ENCODE measurements at places on chromosomes 4 and X.

DNA sequence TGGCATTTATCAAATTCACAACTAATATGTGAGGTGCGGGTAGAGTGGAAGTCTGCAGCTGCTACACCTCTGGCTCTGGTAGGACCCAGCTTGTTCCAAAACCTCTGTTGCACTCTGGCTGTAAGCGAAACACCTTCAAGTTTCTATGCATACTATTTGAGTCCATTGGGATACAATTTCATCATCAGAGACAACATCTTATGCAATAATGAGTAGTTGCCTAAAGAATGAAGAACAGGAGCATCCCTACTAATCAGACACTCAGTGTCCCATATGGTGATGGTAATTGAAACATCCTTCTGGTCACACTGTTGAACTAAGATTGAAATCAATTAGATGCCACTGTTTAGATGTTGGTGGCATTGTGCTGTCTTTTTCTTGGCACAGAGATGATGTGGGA, 178.4 kb downstream of the MGST2 start:
- no peak for DNase-seq

- DNase-seq: no peak
Measured at GRCh38 chrX:16725072-16725471, 5.7 kb downstream of the SYAP1 start.

DNA sequence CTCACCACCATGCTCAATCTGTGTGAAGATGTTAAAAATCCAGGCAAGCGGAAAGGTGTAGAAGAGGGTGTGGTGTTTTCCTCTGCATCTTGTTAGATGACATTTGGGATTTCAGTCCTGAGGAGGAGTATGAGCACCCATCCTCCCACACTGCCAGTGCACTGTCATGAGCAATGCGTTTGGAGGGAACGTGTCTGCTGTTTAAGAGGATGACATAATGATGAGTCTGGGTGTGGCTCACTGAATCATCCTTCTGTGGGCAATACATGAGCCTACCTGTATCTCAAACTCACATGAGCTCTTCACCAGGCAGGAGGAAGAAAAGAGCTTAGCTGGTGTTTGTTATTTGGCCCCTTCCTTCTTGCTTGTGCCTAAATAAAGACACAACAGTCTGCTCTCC, 67.9 kb upstream of the ARX start:
- no peak for DNase-seq

DNA sequence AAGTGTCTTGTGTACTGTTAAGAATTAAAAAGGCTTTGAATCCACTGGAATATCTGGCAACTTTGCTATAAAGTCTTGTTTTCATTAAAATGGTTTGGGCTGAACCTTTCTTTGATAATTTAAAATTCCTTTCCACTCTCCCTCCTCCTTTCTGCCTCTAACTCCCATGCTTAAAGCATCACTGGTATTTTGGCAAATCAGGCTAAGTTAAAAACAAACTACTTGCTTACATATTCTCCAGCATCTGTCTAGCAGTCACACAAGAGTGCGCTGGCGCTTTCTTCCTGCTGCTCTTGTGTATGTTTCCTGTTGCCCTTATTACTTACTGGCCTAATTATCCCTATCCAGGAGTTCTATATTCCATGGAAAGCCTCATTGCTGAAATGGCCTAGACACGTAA, 136.6 kb downstream of the VEGFC start:
- DNase-seq: no peak

GRCh38 chr4:173264684-173265185, 69.4 kb downstream of the HMGB2 start:
- no peak for DNase-seq

DNA sequence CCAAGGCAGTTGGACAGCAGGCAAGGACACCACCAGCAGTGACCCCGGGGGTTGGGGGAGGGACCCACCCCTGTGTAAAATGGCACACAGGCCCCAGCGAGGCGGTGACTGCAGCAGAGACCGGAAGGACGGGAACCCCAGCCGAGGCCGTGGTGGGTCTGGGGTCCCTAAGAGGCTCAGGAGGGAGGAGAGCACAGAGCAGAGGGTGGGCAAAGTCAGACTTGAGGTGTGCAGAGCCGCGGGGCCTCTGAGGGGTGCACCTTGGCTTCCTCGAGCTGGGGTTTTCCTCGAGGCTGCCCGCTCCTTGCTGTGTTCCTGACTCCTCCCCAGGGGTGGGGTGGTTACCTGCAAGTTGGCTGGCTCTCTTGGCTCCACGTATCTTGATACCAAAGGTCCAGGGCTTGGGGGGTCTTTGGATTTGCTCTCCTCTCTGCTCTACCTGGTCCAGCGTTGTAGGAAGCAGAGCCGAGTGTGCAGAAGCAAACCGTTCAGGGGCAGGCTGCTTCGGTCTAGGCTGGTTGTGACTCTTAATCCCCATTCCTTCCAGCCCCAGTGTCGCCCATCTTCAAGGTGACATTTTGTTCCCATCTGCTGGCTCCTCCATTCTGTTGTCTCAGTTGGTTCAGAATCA, 37.9 kb upstream of the SORCS2 start:
- DNase-seq: no peak

- DNase-seq: no peak
Measured at GRCh38 chr4:108142870-108143269, 25.9 kb downstream of the LEF1 start.

- DNase-seq: no peak
Measured at GRCh38 chr4:113978561-113979147, 793 bp downstream of the ARSJ start.

- no peak for DNase-seq
Measured at GRCh38 chr4:15213302-15213970, 211.2 kb downstream of the CPEB2 start.

DNA sequence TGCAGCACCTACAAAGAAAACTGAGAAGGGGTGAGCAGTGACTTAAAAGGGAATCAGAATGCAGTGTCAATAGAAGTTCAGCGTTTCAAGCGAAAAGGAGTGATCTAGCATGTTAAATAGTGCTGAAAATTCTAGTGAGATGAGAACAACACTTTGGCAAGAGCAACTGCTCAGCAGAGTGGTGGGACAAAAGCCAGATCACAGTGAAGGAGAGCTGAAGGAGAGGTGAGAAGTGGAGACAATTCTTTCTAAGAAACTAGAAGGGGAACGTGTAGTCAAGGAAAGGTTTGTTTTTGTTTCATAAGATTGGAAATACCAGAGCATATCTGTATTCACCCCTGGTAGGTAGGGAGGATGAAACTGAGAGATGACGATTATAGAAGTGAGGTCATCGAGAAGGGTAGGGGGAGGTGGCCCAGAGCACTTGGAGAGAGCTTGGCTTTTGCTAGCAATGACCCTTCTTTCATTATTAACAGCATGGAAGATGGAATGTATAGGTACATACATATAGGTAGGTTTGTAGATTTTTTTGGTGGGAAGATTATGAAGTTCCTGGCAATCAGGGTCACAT, 33.7 kb downstream of the SRPX2 start:
- DNase-seq: no peak

DNA sequence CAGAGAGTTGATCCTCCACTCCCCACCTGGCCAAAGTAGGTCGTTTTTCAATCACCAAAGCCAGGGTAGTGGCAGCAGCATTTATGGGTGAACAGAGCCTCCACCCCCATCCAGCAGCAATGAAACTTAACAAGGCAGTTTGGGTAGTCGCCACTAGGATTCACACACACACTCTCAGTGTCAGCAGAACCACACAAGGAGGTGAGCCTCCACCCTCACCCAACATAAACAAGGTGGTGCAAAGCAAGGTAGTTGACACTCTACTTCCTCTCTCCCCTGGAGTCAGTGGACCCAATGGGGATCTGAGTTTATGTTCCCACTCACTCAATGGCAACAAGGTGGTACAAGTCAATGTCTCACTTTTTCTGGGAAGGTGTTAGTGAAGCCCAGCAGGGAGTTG, 50.4 kb upstream of the CCDC149 start:
- no peak for DNase-seq

DNA sequence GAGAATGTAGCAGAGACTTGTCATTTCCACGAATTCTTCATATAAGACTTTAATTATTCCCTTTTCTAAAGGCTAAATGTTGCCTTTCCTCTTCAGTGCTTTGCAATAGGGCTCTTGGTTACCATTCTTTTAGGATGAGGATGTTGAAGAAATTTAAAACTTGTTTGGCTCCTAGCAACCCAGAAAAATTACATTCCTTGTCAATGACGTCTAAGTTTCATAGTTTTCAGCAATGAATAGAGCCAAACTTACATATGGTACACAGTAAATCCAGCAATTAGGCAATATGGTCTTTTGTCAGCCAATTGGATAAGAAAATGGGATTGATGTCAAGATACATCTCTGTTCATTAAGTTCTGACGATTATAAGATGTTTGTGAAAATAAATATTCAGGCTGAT, 1639.6 kb upstream of the PCDH10 start:
- DNase-seq: no peak
